Psoas muscle (tissue), 8 donors: ENCODE measurements at places on chromosomes 2 and 18. TPM values are rescaled to one million over a fixed set of nuclear protein-coding genes. Genes with fewer than 3 reads are reported as not detected.

DNA sequence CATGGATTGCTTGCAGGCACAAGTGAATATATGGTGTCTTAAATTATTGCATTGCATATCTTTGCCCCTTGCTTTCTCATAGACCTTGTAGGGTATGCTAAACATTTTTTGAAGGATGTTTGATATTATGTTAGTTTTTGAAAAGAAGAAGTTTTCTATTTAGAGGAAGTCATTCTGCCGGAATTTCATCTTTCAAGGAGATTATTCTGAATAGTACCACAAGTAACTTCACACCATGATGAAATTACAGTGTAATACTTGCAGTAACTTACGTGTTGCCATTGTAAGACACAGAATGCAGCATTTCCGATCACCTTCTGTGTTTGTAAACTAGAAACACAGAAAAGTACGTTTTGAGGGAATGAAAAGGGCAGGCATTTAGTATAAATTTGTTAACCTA, 71.9 kb downstream of the ACVR2A start:
- DNase-seq, result no peak
- H3K27me3 ChIP-seq, result no peaks in the 10 kb centered on the region
- H3K4me1 ChIP-seq, result no peaks in the 10 kb centered on the region
- H3K4me3 ChIP-seq, result no peak overlapping the region
- no peak overlapping the region for H3K27ac ChIP-seq

DNA sequence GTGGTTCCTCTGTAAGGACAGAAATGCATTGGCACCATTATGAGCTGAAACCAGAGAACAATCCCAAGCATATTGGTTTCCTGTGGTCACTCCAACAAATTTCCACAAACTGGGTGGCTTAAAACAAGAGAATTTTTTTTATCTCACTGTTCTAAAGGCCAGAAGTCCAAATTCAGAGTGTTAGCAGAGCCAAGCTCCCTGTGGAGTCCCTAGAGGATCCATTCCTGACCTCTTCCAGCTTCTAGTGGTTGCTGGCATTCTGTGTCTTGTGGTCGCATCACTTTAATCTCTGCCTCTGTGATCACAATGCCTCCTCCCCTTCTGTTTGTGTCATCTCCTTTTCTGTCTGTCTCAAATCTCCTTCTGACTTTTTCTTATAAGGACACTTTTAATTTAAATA, 380.3 kb downstream of the NYAP2 start:
- H3K4me3 ChIP-seq, result no peak overlapping the region
- no peak overlapping the region for H3K27ac ChIP-seq
- no peaks in the 10 kb centered on the region for H3K36me3 ChIP-seq
- no peaks in the 10 kb centered on the region for H3K27me3 ChIP-seq
- no peak for DNase-seq

- no peaks in the 10 kb centered on the region for H3K27me3 ChIP-seq
- no peak overlapping the region for H3K27ac ChIP-seq
These were observed 56.0 kb downstream of the TMEM247 start for GRCh38 chr2:46535360-46535759.

DNA sequence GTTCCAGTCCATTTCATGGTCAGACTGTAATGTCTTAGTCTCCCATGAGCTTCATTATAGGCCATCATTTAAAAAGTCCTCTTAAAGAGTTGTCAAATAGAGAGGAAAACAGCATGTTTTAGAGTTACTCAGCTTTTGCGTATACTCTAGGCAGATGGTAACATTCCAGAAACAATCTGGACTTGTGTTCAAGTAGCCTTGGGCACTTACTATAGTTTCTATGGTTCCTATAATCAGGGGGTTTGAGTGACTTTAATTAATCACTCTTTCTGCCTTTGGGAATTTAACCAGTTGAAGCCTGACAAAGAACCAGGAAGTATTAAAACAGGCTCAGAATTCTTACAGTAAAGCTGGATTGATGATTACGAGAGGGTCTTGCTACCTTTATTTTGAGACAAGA, 42.1 kb upstream of the SCN7A start:
- no peaks in the 10 kb centered on the region for H3K4me1 ChIP-seq
- H3K4me3 ChIP-seq, result no peak overlapping the region
- no peaks in the 10 kb centered on the region for H3K36me3 ChIP-seq

The BBS5 gene
- 8.1 TPM for total RNA-seq
